ENCODE measurements at places on chromosomes 6 and 20. TPM values are rescaled to one million over a fixed set of nuclear protein-coding genes. Genes with fewer than 3 reads are reported as not detected.

ZBTB9 gene
- total RNA-seq: 10.3 TPM

ZC3H12D gene
- total RNA-seq: 0.07 TPM

MRPS18A gene
- total RNA-seq: 46.5 TPM

C6orf52 gene
- 2.3 TPM for total RNA-seq

LY6G6C gene
- total RNA-seq: not detected

KHDC3L gene
- not detected for total RNA-seq

CCM2L gene
- 0.56 TPM for total RNA-seq

POU5F1 gene
- 2.8 TPM for total RNA-seq
